HCT116 (cell line): ENCODE measurements at places on chromosomes 3 and 15.
A peak's percentile ranks its signal among the peaks of the same experiment; 100 is the strongest.

DNA sequence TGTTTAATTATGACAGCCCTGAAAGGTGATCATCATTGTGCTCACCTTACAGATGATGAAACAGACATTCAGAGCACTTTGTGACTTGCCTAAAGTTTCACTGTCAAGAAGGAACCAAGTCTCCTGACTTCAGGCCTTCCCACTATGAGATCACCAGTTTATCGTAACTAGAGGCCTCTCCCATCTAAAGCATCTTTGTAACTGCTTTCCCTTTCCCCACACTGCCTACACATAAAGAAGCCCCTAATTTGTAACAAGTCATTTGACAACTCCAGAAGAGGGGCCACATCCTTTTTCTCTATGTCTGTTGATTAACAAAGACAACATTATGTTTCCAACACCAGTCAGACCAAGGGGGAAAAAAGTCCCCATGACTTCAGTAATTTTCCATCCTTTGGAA is 1.1 kb downstream of the KLHL6 start:
- DNase-seq: no peak

DNA sequence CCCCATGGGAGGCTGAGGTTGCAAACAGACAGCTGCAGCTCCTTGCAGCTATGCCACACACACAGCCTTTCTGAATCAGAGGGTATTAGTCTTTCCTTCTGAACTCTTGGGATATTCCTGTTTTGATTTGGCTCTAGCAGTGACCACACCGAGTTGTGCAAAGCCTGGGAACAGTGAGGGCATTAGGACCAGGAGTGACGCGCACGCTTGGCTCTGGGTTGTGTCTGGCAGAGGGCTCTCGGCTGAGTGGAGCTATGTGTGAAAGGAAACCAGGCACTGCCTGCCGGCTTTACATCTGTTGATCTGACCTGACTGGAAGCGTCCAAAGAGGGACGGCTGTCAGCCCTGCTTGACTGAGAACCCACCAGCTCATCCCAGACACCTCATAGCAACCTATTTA is at the start of gene GALNT15:
Gene GALNT15 (plus strand): TSS at position 292 of the 400 bp plus-strand sequence. CDS start 472 bp downstream, outside the sequence.
- DNase-seq: no peak

- no peak for DNase-seq
Measured at GRCh38 chr3:186180891-186181481, 72.1 kb upstream of the ETV5 start.

GRCh38 chr3:155560594-155560993 is 184.3 kb downstream of the PLCH1 start:
- DNase-seq: peak; percentile 58

- no peak for DNase-seq
Measured at GRCh38 chr3:133487920-133488540, 85.5 kb upstream of the CDV3 start.

- no peak for DNase-seq
Measured at GRCh38 chr3:12969486-12969885, 103.7 kb downstream of the IQSEC1 start.

DNA sequence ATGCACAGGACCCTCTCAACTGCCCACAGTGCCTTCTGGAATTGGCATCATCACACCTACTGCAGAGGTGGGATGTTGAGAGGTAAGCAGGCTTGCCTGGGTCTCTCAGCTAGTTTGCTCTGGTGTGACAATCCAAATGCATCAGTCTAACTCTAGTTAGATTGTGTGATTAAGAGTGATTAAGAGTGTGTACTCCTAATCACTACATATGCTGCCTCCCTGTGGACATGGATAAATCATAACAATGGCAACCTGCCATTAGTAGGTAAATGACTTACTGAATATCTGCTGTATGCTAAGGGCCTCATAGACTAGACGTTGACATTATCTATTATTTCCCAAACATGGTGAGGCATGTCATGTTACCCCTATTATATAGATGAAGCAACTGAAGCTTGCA is 342.1 kb downstream of the OCA2 start:
- no peak for DNase-seq

DNA sequence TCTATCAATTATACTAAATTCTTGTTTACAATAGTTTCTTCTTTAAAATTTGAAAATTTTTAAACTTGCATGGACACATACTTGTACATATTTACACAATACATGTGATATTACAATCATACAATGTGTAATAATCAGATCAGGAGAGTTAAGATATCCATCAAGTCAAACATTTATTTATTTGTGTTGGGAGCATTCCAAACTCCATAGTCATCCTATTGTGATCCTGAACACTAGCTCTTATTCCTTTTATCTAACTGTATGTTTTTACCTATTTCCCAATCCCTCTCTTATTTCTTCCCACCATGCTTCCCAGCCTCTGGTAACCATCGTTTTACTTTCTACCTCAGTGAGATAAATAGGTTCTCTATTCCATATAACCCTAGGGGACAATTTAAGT is 1219.2 kb downstream of the ZPLD1 start:
- DNase-seq: no peak

DNA sequence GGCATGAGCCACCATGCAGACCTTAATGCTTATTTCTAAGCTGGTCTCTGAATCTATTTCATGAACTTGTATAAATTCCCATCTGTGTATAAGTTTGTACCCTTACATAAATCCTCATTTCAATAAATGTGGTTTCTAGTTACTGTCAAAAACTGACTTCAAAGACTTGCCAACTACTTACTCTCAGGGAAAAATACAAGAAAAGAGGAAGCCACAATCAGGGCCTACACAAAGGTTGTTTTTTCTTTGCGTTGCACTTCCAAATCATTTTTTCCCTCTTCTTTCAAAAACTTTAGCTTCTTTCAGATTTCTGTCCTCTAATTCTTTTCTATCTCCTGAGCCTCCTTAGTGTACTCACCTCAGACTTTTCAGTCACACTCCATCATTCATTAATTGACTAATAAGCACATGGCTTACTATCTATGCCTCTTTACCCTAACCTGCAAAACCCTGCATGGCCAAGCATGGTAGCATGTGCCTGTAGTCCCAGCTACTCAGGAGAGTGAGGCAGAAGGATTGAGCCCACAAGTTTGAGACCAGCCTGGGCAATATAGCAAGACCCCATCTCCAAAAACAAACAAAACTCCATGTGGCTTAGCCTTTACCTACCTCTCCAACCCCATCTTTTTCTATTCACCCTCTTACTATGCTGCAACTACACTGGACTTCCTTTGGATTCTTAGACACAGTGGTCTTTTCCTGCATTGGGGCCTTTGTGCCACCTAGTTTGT is 37.7 kb downstream of the BUB1B start:
- no peak for DNase-seq

DNA sequence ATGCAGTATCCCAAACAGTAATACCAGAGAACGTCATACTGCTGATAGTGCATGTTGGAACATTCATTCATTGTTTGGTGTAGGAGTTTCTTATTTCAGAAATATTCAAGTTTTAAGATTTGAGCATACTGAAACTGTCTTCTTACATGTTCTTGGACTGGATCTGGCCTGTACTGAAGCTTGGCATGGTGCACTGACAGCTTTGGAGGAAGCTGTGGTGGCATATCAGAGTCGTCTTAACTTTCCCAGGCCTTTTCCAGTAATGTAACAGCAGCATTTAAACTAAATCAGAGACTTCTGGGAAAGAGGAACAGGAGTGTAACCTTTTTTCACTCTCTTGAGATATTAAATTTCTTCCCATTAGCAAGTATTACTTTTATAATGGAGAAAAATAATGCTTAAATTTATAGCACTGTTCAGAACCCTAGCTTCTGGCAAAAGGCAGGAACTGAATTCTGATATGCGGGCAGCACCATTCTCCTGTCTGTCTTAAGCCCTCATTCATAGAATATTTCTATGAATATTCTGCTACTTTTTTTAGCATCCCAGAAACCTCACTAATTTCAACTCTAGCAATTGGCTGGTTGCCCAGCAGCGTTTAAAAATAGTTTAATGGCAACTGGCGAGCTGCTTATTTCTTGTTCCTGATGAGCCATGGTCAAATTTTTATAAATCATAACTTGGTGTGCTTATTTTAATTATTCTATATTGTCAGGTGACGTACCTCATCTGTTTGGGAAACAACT is 31.1 kb downstream of the DNAJC13 start:
- no peak for DNase-seq

GRCh38 chr3:25592510-25592968 is 72.2 kb downstream of the TOP2B start:
- DNase-seq: peak; percentile 33

- DNase-seq: no peak
Measured at GRCh38 chr3:47022641-47023071, 43.2 kb downstream of the NBEAL2 start.

DNA sequence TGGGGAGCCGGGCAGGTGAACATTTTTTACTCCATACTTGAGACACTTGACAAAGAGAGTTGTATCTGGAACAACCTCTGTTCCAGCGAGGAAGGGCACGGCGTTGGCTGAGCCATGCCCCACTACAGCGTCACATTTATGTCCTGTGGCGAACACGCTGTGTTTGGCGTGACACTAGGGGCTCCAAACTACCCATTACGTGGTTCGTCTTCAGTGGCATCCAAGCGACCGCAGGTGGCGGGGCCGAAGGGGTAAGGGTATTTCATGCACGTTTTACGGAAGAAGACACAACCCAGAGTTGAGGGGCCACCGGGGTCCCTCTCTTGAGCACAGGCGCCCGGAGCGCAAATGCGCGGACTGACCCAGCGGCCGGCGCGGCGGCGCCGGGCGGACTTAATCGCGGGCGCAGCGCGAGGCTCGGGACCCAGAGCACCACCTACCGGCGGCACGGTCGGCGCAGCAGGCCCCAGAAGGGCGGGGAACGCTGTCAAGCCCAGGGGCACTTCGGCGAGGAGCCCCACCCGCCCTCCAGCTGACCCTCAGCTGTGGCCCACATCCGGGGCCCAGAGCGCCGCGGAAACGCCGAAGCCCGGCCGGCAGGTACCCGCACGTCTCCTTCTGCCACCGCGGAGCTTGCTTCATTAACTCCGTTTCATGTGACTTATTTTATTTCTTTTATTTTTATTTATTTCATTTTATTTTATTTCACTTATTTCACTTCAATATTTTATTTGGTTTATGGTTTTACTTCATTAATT is 36.4 kb upstream of the TRIM71 start:
- peak; percentile 83 for DNase-seq

DNA sequence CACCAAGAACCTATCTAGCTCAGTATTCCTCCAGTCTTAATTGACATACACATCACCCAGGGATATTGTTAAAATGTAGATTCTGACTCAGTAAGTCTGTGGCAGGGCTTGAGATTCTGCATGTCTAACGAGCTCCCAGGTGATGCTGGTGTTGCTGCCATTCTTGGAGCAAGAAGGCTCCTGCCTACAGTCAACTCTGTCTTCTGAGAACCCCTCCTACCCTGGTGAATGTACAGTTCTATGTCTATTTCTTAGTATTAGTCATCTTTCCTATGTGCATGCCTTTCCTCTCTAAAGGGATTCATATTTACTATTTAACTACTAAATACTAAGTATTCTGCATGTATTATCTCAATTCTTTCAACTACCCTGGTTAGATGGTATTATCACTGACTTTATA is 268.7 kb downstream of the EDEM1 start:
- no peak for DNase-seq

GRCh38 chr3:136954980-136955780 is 2.6 kb upstream of the IL20RB start:
- DNase-seq: no peak

DNA sequence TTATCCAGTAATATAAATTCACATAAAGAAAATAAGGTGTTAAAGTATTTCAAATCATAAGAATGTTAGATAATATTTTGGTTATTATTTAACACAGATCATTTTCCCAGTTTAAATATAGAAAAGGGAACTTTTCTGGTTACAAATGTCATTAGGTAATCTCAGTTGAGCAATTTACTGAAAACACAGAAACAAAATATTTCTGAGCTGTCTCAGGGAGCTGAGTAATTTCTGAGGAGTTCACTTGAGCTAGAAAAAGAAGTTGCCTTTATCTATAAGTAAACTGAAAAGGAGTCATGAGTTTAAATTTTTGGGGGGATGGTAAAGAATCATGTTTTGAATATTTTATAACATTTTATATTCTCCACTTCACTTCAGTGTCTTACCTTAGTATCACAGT is 855.4 kb upstream of the ARPP21 start:
- no peak for DNase-seq

- DNase-seq: no peak
Measured at GRCh38 chr3:143084856-143085731, 34.5 kb upstream of the CHST2 start.

DNA sequence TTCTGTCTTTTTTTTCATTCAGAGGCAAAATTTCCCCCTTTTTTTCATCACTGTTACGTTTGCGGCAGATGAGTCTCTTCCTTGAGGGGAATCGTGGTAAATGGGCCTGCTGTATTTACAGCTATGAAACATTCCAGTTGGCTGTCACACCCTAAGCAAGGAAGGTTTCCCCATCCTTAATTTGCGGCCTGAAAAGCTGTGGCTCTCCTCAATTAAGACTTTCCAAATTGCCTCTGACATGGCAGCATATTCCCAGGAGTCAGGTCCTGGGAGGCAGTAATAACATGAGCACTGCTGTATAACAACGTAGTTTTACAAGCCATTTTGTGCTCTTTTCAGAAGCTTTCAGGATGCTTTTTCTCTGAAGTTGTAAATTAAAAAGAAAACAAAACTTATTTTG is 420.9 kb downstream of the LPP start:
- DNase-seq: no peak

DNA sequence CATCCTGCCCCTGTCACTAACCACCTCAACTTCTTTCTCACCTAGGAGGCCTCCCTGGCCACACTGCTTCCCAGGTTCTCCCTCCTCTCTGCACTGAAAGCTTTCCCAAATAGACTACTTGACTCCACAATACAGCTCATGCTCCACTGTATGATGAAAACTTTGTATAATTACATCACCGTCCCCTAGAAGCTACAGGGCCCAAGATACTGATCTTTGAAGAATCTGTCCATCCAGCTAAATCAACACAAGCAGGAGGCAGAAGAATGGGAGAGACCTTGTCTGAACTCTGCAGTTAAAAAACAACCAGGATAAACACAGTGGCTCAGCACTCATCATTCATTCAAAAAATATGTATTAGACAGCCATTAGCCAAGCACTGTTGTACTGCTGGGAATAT is 26.4 kb upstream of the RPS17 start:
- DNase-seq: no peak

DNA sequence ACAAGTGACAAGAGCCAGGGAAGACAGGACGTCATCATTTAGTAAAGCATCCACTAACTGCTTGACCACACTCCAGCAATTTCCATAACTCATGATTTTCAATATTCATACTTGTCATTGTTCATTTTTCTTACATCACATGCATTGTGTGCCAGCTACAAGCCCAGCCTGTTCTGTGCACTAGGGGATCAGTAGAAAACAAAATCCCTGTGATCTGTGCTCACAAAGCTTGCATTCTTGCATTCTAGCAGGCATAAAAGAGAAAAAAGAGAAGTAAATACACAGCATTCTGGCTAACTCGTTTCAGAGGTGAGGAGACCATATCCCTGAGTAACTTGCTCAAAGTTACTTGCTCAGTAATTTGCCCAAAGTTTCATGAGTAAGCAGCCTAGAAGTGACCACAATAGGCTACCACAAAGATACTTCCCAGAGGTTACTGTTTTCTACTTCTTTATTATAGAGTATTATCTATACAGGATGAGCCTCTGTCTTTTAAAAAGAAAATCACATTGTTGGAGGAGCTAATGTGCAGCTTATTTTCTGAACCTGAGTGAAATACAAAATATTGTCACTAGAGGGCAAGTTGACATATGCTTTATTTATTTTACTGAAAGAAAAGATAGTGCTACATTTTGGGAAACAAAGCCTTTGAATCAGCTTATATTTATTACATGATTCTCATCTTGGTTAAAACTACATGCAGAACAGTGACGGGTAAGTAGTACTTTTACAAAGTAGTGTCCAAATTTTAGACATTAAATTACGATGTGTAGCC is 701.4 kb upstream of the LMCD1 start:
- no peak for DNase-seq

GRCh38 chr3:63937661-63938651 is 25.8 kb upstream of the SCAANT1 start:
- no peak for DNase-seq

GRCh38 chr3:16885593-16886302 is 993 bp downstream of the PLCL2 start:
- DNase-seq: no peak
